CD4-positive, alpha-beta T cell (primary cell): ENCODE measurements at places on chromosomes 16 and 17.

DNA sequence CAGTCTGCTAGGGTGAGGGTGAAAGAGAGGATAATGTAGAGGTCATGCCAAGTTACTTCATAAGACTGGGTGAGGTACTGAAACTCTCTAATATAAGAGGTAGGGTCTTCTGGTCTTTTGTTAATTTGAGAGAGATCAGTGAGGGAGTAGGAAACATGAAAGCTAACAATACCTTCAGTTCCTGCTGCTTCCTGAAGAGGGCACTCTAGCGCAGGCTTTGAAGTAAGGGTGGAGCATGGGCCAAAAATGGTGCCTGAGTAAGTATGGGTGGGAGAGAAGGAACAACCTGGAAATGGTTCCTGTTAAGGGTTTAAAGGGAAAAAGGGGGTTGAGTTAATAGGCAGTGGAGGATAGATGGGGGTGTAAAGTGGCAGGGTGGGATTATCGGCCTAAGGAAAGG is 2449.5 kb downstream of the TP53TG3F start:
- no peak for DNase-seq

GRCh38 chr17:82394278-82394677 is 22.7 kb downstream of the UTS2R start:
- DNase-seq, result no peak

DNA sequence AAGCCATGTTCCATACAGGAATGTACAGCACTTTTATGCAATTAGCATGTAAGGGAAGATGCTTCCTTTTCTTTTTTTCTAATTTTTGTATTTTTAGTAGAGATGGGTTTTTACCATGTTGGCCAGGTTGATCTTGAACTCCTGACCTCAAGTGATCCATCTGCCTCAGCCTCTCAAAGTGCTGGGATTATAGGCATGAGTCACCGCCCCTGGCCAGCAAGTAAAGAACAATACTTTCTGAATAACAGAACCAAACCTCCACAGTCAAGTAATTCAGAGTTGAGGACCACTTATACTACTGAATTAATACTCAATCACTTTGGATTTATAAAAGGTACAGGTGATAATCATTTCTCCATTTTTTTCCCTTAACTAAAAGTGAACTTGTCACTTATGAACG is 13.0 kb downstream of the C16orf87 start:
- DNase-seq, result no peak

DNA sequence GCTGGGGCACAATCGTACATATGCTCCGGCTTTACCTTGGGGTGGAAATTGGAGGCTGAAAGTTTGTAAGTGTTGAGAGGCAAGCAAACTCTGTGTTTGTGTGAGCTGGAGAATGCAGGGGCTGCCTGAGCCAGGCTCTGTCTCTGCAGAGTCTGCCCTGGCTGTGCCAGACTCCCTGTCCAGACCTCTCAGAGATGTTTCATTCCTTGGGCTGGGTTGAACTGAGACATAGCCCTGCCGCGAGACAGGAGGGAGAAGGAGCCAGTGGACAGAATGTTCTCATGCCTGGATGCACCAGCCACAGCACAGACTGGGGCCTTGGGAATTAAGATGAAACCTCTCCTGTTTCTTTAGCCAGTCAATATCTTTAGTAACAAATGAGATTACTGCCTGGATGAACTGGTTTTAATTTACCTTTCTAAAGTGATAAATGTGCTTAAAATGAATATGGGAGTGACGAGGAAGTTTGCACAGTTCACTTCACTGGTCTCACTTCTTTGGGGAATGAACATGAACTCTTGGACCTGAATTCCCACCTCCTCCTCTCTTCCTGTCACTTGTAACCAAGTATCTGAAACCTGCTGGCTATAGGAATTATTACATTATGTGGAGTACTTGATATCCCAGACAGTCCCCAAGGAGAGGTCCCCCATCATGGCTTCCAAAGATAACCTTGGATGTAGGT is 40.1 kb downstream of the YPEL2 start:
- DNase-seq, result no peak

- no peak for DNase-seq
Measured at GRCh38 chr17:59409336-59410048, 78.0 kb downstream of the YPEL2 start.

DNA sequence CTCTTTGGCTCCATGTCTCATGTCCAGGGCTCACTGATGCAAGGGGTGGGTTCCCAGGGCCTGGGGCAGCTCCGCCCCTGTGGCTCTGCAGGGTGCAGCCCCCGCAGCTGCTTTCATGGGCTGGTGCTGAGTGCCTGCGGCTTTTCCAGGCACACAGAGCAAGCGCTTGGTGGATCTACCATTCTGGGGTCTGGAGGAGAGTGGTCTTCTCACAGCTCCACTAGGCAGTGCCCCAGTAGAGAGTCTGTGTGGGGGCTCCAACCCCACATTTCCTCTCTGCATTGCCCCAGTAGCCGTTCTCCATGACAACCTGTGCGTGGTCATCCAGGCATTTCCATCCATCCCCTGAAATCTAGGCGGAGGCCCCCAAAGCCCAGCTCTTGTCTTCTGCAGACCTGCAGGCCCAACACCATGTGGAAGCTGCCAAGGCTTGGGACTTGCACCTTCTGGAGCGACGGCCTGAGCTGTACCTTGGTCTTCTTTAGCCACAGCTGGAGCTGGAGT is 5.2 kb downstream of the IL32 start:
- DNase-seq, result no peak

- DNase-seq, result no peak
Measured at GRCh38 chr16:49816875-49817274, 39.0 kb downstream of the ZNF423 start.

GRCh38 chr16:35931722-35932121 is 2472.3 kb downstream of the TP53TG3F start:
- DNase-seq, result no peak

- DNase-seq, result no peak
Measured at GRCh38 chr16:78298986-78299385, 199.5 kb downstream of the WWOX start.

GRCh38 chr17:33178681-33179080 is 114.4 kb downstream of the ASIC2 start:
- no peak for DNase-seq

DNA sequence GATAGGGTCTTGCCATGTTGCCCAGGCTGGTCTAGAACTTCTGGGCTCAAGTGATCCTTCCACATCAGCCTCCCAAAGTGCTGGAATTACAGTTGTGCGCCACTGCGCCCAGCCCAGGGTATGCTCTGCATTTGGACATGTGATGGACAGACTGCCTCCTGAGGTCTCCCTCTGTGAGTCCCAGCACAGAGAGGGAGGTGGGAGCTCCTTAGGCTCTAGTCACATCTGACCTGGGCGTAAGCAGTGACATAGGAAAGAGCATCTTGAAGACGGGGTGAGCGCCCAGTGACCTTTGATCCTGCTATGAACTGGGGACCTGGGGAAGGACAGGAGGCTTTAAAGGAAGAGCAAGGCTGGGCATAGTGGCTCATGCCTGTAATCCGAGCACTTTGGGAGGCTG is 2.2 kb upstream of the GFAP start:
- no peak for DNase-seq

GRCh38 chr16:12900156-12900555 is 1.2 kb upstream of the SHISA9 start:
- no peak for DNase-seq

DNA sequence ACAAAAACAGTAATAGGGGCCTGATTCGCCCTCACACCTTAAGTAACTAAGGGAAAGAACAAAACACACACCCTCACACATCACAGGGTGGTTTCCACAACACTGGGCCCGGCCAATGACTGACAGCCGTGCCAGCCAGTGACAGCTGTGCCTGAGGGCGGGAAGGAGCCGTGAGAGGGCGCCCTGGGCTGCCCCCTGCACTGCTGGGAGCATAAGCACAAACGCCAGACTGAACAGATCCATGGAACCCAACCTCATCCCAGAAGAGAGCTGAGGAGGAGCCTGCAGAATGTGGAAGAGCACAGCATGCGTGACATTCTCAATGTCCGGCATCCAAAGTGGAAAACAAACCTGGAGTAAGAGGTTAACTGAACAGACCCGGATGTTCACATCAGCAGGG is 16.0 kb downstream of the CSNK1D start:
- peak; percentile 50 for DNase-seq

GRCh38 chr17:5424909-5425308 is 4.9 kb downstream of the RPAIN start:
- no peak for DNase-seq

- peak; percentile 39 for DNase-seq
Measured at GRCh38 chr17:40307740-40308239, 1.2 kb upstream of the RARA start.

DNA sequence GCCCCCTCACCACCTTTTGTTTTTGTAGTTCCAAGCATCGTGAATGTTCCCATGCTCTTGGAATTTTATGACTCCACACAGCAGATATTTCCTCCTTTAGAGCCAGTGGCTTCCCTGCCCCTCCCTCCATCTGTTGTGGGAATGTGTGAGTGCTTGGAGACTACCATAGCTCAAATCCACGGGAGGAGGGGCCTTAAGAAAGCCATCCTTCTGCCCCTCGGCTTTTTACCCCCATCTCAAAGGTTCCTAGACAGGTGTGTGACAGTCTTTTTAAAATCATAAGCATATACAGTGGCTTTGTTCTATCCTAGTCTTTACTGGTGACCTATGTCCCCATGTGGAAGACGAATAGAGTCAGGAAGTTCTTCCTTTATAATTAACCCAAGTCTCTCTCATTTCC is 47.2 kb downstream of the YPEL2 start:
- no peak for DNase-seq

GRCh38 chr16:1133810-1134520 is 18.9 kb upstream of the CACNA1H start:
- DNase-seq, result no peak

DNA sequence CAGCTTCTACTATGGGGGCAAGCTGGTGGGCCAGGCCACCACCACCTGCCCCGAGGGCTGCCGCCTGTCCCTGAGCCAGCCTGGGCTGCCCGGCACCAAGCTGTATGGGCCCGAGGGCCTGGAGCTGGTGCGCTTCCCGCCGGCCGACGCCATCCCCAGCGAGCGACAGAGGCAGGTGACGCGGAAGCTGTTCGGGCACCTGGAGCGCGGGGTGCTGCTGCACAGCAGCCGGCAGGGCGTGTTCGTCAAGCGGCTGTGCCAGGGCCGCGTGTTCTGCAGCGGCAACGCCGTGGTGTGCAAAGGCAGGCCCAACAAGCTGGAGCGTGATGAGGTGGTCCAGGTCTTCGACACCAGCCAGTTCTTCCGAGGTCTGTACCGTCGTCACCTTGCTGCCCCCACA is 19.5 kb downstream of the IRF8 start:
- no peak for DNase-seq

DNA sequence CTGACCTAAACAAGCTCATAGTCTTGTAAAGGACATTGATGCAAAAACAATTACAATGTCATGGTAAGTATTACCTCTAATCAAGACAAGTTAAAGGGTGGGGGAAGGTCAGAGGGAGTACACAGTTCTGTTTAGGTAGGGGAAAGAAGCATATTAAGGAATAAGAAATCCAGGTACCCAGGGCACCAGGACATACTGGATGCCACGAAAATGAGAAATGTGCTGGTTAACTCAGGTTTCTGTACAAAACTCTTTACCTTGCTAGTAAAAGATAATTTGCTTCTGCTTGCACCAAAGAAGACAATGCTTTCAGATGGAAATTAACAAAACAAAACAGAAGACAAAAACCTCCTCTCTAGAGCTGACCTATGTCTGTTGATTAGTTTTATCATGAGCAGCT is 70.7 kb upstream of the MED13 start:
- DNase-seq, result no peak

- no peak for DNase-seq
Measured at GRCh38 chr17:2876467-2876866, 80.2 kb downstream of the RAP1GAP2 start.

DNA sequence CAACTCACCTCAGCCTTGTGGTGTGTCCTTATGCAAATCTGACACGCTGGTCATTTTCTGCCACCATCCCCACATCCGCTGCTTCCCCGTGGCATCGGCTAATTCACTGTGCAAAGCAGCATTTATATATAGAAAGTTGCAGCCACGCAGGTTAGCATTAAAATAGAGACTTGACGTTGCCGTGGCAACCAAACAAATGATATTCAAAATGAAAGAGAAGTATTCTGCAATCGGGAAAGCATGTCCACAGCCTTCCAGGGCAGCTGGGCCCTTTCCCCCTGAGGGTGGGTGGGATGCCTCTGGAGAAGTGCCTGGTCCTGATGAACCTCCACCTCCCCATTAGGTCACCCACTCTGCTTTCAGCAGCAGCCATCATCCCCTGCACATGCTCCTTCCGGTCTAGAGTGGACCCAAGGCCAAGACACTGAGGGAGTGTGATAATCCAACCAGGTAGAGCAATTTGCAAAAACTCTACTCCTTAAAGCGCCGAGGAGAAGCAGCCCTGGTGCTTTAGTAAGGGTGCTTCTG is 138.7 kb downstream of the GAS7 start:
- DNase-seq, result no peak

GRCh38 chr17:68710976-68711375 is 109.8 kb upstream of the FAM20A start:
- DNase-seq, result no peak

- no peak for DNase-seq
Measured at GRCh38 chr17:9926150-9926804, 21.2 kb upstream of the RCVRN start.

DNA sequence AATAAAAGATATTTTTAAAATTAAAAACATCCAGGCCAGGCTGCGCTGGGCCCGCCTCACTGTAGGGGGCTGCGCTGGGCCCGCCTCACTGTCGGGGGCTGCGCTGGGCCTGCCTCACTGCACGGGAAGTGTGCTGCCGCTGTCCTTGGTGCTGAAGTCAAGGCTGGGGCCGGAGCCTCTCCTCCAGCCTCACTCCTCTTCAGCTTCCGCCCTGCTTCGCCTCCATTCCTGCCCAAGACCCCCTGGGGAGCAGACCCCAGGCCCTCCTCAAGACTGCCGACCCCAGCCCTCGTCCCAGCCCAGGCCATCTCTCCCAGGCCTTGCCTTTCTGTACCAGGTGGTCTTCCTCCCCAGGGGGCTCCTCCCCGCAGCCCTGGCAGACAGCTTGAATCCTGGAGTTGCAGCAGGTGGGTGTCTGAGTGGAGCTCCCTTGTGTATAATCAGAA is 26.2 kb downstream of the ENDOV start:
- DNase-seq, result peak; percentile 46

DNA sequence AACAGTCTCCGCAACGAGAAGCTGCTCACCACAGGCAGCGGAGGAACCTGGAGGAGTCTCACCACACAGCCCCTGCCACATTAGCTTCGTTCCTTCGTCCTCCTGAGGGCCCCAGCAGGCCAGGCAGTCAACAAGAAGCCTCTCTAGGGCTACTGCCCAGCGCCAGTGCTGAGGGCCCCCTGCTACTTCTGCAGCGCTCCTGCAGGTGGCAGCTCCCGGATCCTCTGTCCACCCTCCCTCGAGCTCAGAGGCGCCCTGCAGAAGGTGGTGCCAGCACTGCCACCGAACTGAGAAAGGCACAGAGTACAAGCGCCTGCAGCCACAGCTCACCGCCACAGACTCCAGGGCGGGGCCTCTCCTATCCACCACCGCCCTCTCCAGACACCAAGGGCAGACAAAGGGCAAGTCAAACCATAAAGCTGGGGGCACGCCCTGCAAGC is 27.3 kb downstream of the KDM8 start:
- DNase-seq, result peak; percentile 83

- no peak for DNase-seq
Measured at GRCh38 chr17:12301551-12301950, 280.9 kb downstream of the MAP2K4 start.
